ENCODE measurements at places on chromosomes 12 and 14.
A peak's percentile ranks its signal among the peaks of the same experiment; 100 is the strongest.

GRCh38 chr12:124110372-124110883, 137.4 kb downstream of the ZNF664 start:
- no peak for DNase-seq

DNA sequence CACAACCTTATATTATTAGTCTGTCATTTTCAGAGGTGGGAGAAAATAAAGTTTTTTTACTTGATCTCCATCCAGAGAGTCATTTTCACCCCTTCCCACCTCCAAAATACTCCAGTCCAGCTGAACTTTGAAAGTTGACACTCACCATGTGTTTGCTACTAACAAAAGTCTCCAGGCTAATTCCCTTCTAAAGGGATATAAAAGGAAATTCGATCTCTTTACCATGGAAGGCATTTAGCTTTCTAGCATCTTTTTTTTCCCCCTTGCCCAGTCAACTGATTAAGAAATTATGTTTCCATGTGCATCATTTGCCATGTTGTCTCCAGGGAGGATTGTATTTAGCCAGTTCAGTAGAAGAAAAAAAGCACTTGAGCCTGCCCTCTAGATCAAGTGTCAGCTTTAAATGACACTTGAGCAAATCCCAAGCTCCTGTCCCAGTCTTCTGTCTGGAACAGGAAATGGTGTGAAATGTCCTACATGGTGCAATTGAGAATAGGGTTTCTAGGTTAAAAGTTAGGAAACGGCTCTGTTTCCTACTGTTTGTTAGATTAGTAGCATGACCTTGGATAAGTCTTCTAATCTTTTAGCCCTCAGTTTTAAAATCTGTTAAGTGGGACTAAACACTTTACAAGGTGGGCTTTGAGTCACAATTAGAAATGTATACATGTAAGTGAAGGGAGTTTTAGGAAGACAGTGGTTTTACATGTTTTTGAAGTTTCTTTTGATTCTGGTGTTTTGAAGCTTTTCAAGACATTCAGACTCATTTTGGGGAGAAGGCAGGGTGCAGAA, 67.2 kb downstream of the GNS start:
- DNase-seq = no peak

DNA sequence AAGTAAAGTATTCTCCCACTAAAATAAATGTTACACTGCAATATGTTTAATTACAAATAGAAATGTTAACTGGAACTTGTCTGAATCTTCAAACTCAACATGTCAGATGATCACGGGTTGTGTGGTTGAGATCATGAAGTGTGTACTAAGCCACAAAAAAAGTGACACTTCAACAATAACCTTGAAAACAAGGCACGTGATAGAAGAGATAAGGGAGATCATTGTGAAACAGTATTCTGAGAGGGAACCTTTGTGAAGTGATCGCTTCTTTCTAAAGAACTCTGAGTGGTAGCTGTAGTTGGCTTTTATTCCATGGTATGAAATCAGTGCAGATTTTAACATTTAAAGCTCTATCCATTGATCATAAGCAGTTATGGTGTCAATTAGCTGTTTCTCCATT, 60.0 kb downstream of the LIN52 start:
- DNase-seq = no peak

DNA sequence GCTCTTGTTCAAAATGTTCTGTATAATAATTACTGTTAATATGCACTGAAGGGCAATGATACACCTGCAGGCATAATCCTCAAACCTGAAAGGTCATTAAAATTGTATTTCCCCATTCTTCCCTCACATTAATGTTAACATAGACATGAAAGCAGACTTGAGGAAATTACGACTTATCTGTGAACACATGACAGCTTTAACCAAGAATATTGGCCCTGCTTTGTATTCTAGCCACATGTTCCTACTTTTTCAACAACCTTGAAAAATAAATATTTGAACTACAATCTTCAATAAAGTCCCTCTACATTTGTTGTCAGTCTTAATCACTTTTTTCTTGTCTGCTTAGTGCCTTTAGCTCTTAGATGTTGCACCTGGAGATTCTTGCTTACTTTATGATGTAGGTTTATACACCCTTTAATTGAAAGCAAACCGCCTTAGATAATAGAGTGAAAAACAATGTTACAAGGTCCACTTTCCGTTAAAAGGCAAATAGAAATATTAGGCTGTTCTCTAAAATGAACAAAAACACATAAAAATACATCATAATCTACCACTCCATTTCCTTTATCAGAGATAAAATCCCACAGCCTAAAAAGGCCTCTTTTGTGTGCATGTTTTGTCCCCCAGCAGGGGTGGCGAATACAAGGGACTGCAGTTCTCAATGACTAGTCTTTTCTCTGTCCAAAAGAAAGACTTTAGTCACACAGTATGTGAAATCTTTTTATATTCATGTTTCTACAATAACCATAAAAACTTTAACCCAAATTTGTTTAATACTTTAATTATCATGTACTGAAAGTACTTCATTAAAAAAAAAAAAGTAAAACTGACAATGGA, 55.9 kb downstream of the ZFC3H1 start:
- DNase-seq = no peak

DNA sequence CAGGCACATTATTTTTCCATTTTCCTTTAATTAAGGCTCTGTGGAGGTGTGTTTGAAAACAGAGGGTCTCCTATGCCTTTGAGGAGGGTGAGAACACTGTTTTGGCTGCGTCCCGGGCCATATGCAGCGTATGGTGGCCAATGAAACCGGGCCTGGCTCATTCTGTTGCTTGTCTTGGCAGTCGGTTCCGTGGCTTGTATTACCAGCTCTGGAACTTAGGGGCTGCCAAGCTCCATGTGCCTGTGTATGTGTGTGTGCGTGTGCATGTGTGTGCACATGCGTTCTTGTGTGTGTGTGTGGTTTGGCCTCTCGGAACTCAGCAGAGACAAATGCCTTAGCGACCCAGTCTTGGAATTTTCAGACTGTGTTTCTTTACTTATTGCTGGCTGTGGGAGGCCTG, 2.7 kb downstream of the JDP2 start:
- no peak for DNase-seq

- peak; percentile 59 for DNase-seq
Measured at GRCh38 chr14:73762375-73762822, 48.2 kb upstream of the PNMA1 start.

GRCh38 chr12:98780261-98780660, 135.2 kb downstream of the APAF1 start:
- no peak for DNase-seq

DNA sequence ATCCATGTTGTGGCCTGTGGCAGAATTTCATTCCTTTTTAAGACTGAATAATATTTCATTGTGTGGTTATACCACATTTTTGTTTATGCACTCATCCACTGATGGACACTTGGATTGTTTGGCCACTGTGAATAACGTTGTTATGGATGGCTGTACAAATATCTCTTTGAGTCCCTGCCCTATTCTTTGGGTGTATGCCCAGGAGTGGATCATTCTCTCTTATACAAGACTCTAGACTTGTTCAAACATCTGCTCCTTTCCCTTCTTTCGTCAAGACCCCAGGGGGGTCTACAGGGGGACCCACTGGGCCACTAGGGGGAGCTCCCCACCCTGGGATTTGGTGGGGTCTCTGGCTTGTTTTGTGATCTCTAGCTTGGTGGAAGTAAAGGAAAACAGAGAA, 77.4 kb downstream of the FBXL14 start:
- DNase-seq = no peak

- DNase-seq = no peak
Measured at GRCh38 chr14:30345511-30345910, 213.4 kb upstream of the G2E3 start.

- no peak for DNase-seq
Measured at GRCh38 chr12:113044516-113044915, 12.0 kb upstream of the DTX1 start.

DNA sequence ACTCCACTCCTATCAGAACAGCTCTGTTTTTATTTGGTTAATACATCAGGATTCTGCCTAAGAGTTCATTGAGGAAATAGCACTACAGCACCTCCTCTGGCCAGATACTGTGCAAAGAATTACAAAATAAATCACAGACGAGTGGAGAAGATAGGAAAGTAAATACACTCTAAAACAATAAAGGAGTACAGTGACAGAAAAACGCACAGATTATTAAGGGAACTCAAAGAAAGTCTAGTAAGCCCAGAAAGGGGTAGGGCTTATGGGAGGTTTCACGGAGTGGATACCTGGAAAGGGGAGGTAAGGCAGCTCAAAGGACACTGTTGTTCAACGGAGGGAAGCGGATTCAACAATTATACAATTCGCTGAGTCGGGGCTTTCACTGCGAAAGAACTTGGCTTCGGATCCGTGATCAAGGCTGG, 5.5 kb downstream of the OR10AD1 start:
- peak; percentile 61 for DNase-seq

DNA sequence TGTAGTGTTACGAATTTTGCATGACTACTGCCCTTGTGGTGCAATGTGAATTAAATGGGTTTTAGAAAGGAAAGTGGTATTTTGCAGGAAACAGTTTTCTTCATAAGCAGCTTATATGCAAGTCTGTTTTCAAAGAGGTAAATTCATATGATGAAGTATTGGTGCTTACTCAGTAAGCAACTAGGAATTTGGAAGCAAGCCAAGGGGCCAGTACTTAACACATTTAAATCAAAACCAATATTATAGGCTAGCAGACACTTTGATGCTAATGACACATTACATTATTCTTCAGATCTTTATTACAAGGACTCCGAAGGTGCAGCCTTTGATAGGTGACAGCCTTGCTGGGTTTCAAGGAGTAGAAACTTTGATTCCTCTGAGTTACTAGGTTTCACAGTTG, 23.1 kb downstream of the MGAT4C start:
- no peak for DNase-seq

DNA sequence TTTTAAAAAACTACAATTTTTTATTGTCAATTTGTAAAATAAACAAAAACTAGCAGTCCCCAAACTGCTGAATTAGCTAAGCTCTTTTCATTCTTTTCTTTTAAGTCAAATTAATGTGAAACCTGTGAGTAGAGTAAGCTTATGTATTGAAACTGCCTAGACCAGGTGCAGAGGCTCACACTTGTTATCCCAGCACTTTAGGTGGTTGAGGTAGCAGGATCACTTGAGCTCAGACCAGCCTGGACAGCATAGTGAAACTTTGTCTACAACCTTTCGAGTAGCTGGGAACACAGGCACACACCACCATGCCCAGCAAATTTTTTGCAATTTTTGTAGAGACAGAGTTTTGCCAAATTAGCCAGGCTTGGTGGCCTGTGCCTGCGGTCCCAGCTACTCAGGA, 26.4 kb downstream of the SCFD1 start:
- DNase-seq = peak; percentile 85

DNA sequence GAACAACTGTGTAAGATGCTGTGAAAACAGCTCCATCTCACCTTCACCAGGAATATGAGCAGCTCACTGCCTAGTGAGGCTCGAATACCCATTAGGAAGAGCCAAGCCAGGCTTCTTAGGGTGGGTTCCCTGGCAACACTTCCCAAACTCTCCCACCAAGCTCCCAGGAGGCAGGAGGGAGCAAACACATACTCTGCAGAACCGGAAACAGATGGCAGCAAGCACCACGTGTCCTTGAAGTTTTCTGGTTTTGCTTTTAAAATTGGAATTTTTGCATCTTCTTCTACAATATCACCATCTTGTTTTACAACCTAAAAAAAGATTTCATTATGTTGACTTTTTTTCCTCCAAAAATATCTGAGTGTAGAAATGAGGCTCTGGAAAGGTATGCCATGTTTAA, 186.7 kb downstream of the ZFP36L1 start:
- no peak for DNase-seq

- DNase-seq = peak; percentile 71
Measured at GRCh38 chr12:10153271-10154144, 18.4 kb downstream of the OLR1 start.

- DNase-seq = peak; percentile 54
Measured at GRCh38 chr12:50517421-50518048, 12.8 kb downstream of the DIP2B start.

Data from MM.1S (cell line).